ENCODE measurements at places on chromosomes 3 and 15. TPM values are rescaled to one million over a fixed set of nuclear protein-coding genes. Genes with fewer than 3 reads are reported as not detected.

- no peaks in the 10 kb centered on the region for H3K4me1 ChIP-seq
- H3K27me3 ChIP-seq: no peaks in the 10 kb centered on the region
- H3K27ac ChIP-seq: no peak overlapping the region
- no peak overlapping the region for H3K4me3 ChIP-seq
Observed at GRCh38 chr3:12186515-12187286, 28.0 kb upstream of the TIMP4 start.

DNA sequence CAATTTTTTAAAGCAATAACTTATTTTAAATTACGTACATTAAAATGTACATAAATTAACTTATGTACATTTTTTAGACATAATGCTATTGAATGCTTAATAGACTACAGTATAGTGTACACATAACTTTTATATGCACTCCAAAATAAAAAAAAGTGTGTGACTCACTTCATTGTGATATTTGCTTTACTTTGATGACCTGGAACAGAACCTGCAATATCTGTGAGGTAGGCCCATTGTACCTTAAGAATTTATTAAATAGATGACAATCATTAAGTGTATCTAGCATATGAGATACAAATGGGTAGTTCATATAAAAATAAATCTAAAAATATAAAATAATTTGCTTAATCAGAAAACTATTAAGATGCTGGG lies 276.7 kb downstream of the NFKBIZ start:
- H3K27ac ChIP-seq: no peak overlapping the region
- H3K36me3 ChIP-seq: no peaks in the 10 kb centered on the region
- DNase-seq: no peak
- no peak overlapping the region for H3K4me3 ChIP-seq
- H3K4me1 ChIP-seq: peaks cover 29% of the 10 kb centered on the region

- no peak overlapping the region for H3K4me3 ChIP-seq
- no peaks in the 10 kb centered on the region for H3K27me3 ChIP-seq
- H3K27ac ChIP-seq: no peak overlapping the region
- no peaks in the 10 kb centered on the region for H3K36me3 ChIP-seq
- no peaks in the 10 kb centered on the region for H3K4me1 ChIP-seq
Observed at GRCh38 chr3:136075218-136075808, 109.8 kb downstream of the PPP2R3A start.

GRCh38 chr15:51199541-51199940 lies 104.8 kb upstream of the TNFAIP8L3 start:
- no peak for DNase-seq
- H3K4me3 ChIP-seq: no peak overlapping the region
- no peaks in the 10 kb centered on the region for H3K36me3 ChIP-seq
- H3K4me1 ChIP-seq: no peaks in the 10 kb centered on the region
- no peaks in the 10 kb centered on the region for H3K27me3 ChIP-seq

- peaks cover 4% of the 10 kb centered on the region for H3K4me1 ChIP-seq
- H3K36me3 ChIP-seq: no peaks in the 10 kb centered on the region
- no peak for DNase-seq
- no peak overlapping the region for H3K4me3 ChIP-seq
Observed at GRCh38 chr3:184778426-184779332, 33.3 kb upstream of the VPS8 start.

- H3K27ac ChIP-seq: peak overlapping the region; percentile 80
- no peak overlapping the region for H3K4me3 ChIP-seq
- no peaks in the 10 kb centered on the region for H3K27me3 ChIP-seq
- peaks cover 50% of the 10 kb centered on the region for H3K4me1 ChIP-seq
- H3K36me3 ChIP-seq: no peaks in the 10 kb centered on the region
- peak; percentile 59 for DNase-seq
Observed at GRCh38 chr3:194158942-194159439, 23.0 kb downstream of the HES1 start.

- no peak overlapping the region for H3K27ac ChIP-seq
- no peaks in the 10 kb centered on the region for H3K36me3 ChIP-seq
- H3K4me3 ChIP-seq: no peak overlapping the region
- no peak for DNase-seq
- peaks cover 3% of the 10 kb centered on the region for H3K4me1 ChIP-seq
- H3K27me3 ChIP-seq: no peaks in the 10 kb centered on the region
Observed at GRCh38 chr15:55527150-55527549, 19.1 kb upstream of the DNAAF4 start.

- H3K27ac ChIP-seq: no peak overlapping the region
- H3K27me3 ChIP-seq: peaks cover 5% of the 10 kb centered on the region
- no peaks in the 10 kb centered on the region for H3K4me1 ChIP-seq
Observed at GRCh38 chr15:68551296-68551635, 27.5 kb upstream of the CORO2B start.

DNA sequence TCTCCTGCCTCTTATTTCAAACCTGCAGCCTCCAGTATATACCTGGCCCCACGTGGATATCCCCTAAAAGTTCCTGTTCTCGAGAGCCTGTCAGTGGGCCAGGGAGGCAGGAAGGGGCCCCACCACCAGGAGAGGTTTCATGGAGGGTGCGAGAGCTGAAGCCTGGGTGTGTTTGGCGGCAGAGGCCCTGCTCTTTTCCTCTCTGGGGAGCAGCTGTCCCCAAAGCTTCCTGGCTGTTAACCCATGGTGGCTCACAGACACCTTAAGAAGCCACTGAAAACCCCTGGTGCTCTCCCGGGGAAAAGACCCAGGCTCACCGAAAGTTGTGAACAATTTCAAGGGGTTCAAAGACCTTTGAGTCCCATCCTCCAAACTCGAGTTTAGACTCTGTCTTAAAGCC lies 1.1 kb downstream of the PRRT3 start:
- H3K36me3 ChIP-seq: no peaks in the 10 kb centered on the region
- peaks cover 36% of the 10 kb centered on the region for H3K4me1 ChIP-seq
- no peaks in the 10 kb centered on the region for H3K27me3 ChIP-seq
- DNase-seq: no peak
- no peak overlapping the region for H3K27ac ChIP-seq

DNA sequence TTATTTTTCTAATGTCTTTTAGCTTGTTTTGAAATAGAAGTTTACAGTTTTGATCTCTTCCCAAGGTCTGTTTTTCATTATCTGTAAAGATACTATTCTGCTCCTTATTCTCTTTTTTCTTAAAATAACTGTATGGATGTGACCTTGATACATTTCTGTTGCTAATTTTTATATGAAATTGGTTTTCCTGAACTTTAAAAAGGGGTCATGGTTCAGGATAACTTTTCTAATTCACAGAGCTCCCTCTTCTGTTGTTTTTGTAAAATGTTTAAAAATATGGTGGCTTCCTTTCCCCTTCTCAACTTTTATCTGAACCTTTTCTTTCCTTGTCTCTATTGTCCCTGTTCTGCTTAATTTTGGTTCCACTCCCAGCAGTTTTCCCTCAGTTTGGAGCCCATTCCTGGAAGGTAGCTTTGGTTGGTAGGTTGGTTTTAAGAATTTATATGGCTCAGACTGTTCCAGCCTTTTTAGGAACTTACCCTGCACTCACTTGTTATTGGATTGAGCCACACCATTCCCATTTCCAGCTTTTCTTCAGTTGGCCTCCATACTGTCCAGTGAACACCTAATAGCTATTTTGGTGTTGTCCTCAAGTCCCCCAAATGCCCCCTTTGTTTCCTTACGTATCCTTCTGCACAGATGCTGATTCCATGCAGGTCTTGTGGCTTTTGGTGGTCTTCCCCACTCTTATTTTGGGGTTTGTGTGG lies 70.3 kb downstream of the SLMAP start:
- no peak overlapping the region for H3K27ac ChIP-seq
- H3K36me3 ChIP-seq: no peaks in the 10 kb centered on the region
- H3K4me1 ChIP-seq: peaks cover 33% of the 10 kb centered on the region
- H3K4me3 ChIP-seq: no peak overlapping the region
- no peak for DNase-seq

DNA sequence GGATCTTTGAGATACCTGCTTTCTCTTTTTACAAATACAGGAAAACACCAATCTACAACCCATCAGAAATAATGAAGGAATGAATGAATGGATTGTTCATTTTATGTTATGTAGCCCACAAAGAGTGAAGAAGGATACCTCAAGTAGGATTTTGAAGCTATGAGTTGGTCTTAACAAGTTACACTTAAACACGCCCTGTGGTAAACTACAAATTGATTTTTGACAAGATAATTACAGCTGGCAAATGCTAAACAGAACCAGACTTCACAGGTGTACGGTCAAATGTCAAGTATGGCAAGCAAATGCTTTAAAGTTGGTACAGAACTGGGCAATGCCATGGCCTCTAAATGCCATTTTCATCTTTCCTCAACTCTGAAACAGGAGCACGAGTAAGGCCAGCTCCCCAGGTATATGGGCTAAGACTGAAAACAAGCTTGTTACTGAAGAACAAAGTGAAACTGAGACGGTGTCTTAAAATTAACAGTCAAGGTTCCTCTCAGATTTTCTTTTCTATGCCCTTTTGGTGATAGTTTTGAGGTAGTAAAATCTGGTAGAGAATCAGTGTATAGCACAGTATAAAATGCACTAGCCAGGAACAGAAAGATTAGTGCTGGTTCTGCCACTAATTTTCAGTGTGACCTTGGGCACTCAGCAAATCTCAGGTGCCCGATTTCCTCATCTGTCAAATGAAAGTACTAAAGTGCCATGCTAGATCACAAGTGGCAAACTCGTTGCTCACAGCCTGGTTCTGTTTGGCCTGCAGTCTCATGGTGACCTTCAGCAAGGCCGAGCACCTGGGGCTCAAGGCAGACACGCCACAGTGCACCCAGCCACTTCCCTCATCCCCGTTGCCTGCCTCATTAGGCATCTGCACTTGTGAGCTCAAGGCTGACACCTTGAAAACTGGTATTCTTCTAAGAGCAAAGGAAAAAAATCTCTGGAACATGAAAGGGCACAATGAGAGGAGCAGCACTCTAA lies 9.5 kb downstream of the RUVBL1 start:
- H3K36me3 ChIP-seq: no peaks in the 10 kb centered on the region
- H3K27me3 ChIP-seq: no peaks in the 10 kb centered on the region
- H3K4me3 ChIP-seq: no peak overlapping the region
- H3K27ac ChIP-seq: peak overlapping the region; percentile 58
- peak; percentile 74 for DNase-seq
- peaks cover 11% of the 10 kb centered on the region for H3K4me1 ChIP-seq

GRCh38 chr3:150331978-150332568 lies 76.0 kb upstream of the TSC22D2 start:
- H3K4me3 ChIP-seq: no peak overlapping the region
- no peaks in the 10 kb centered on the region for H3K4me1 ChIP-seq
- no peaks in the 10 kb centered on the region for H3K36me3 ChIP-seq
- no peak for DNase-seq
- no peak overlapping the region for H3K27ac ChIP-seq

B3GNT5 gene
- 5.6 TPM for total RNA-seq

- no peaks in the 10 kb centered on the region for H3K4me1 ChIP-seq
- no peaks in the 10 kb centered on the region for H3K36me3 ChIP-seq
- H3K4me3 ChIP-seq: no peak overlapping the region
- DNase-seq: no peak
Observed at GRCh38 chr3:173785004-173785403, 387.5 kb downstream of the NLGN1 start.

SUCNR1 gene
- total RNA-seq: 0.26 TPM

GRCh38 chr3:156749244-156749643 lies 74.9 kb downstream of the TIPARP start:
- no peaks in the 10 kb centered on the region for H3K4me1 ChIP-seq
- no peak for DNase-seq
- H3K36me3 ChIP-seq: no peaks in the 10 kb centered on the region
- no peak overlapping the region for H3K4me3 ChIP-seq
- no peaks in the 10 kb centered on the region for H3K27me3 ChIP-seq

ALCAM gene
- total RNA-seq: 35.3 TPM

DNA sequence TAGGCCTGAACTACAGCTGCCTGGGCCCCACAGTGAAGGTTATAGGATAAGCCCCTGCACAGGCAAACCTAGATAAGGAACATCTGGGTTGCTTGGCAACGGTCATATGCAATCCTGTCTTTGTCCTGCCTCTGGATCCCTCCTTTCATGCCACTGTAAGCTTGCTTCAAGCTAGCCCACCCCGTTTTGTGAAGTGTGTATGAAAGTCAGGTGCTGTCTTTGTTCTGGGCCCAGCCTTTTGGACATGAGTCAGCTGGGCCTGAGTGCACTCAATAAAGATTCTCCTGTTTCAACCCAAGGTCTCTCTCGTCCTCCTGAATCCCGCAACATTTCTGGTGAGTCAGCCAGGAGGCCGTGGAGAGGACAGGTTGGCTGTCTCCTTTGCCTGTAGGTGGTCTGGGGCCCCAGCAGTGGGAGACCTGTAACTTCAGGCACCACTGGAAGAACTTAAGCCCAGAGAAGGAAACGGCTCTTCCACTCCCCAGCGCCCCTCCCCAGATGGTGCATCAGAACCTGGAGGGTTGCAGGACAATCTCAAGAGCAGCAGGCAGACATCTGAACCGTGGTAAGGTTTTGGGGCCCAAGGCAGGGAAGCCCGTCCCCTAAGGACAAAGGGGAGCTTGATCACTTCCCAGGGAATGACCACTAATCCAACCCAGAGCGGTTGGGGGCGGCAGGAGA lies 8.3 kb upstream of the SLC9C1 start:
- no peaks in the 10 kb centered on the region for H3K36me3 ChIP-seq
- no peaks in the 10 kb centered on the region for H3K27me3 ChIP-seq
- H3K4me3 ChIP-seq: no peak overlapping the region

DNA sequence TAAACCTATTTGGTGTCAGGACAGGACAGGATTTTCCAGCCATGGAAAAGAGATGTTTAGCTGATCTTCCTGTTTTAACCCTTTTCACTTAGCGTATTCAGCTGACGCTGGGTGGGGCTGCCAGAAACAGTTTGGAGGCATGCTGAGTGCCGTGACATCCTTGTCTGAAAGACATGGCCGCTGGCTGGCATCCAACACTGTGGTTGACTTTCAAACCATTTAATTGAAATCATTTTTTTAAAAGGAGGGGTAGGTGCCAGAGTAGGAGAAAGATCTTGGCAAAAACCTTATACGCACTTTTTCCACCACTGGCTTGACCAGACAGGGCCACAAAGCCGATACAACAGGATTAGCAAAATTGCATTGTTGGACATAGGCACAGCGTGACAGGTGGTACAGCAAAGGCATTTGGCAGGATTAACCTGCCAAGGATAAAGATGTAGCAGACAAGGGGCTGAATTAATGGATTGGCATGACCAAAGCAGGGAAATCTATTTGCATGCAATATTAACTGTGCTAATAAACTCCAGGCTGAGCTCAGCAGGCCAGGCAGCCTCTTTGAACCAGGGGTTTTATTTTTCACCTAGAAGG lies 131.8 kb upstream of the TOPAZ1 start:
- H3K36me3 ChIP-seq: no peaks in the 10 kb centered on the region
- H3K4me1 ChIP-seq: no peaks in the 10 kb centered on the region

- H3K27ac ChIP-seq: no peak overlapping the region
- DNase-seq: no peak
- H3K36me3 ChIP-seq: no peaks in the 10 kb centered on the region
- H3K4me3 ChIP-seq: no peak overlapping the region
Observed at GRCh38 chr3:71499227-71499876, 84.2 kb downstream of the FOXP1 start.

Measured in body of pancreas (tissue), 4 donors.